Dorsolateral prefrontal cortex (tissue), 122 donors: ENCODE measurements at places on chromosomes 4 and X.

- DNase-seq = no peak
These were observed 72.8 kb upstream of the NPFFR2 start for GRCh38 chr4:71958978-71959377.

DNA sequence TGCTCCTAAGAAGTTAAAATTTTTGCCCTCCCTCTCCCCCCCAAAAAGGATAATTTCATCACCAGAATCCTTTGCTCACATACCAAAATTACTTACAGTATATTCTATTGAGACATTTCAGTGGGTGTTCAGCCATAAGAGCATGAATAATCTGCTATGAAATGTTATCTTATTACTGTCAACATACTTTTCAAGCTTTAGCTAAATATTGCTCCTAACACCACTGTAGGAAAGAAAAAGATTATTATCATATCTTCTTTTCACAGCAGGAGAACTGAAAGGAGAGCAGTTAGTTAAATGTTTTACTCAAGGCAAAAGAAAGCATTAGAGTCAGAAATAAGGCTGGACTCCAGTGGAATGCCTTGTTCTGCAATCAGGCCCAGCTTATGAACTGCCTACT, 231.0 kb upstream of the GYPA start:
- DNase-seq = no peak

- no peak for DNase-seq
These were observed 7.0 kb downstream of the TRAPPC11 start for GRCh38 chr4:183666088-183666487.

DNA sequence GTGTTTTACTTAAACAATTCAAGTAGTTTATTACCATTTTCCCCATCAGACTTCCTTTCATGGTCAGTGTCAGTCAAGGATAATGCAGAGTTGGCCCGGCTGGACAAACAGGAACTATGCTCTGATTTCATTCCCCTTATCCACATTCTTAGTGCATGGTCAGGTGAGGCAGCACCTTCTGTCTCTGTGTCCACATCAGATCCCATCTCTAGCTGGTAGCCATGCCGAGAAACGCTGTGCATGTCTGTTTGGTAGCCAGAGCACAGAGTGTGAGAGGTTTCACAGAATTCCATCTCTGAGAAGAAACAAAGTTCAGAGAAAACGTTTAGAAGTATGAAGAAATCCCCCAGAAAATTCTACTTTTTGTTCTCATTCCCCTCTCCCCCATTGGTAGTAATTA, 423.7 kb upstream of the TEX13C start:
- DNase-seq = no peak

GRCh38 chr4:103012551-103012950, 7.0 kb downstream of the SLC9B1 start:
- DNase-seq = no peak

- DNase-seq = no peak
These were observed 115.2 kb upstream of the LNX1 start for GRCh38 chr4:53706422-53707032.

DNA sequence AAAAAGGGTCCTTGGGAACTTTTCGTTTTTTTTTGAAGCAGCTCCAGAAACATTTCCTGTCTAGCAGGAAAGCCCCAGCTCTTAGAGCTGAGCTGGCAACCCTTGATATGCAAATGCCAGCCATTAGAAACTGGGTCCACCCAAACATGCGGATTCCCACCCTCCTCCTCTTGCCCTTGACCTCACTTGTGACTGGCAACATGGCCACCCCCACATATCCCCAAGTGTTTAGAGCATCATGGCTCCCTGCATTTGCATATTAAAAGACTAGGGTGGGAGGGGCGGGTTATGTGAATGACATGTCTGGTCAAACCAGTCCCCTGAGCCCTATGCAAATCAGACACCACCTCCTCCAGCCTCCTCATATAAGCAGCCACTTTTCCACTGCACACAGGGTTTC, 671.1 kb downstream of the FAT4 start:
- no peak for DNase-seq

GRCh38 chr4:10584042-10584441, 100.5 kb downstream of the CLNK start:
- DNase-seq = no peak

GRCh38 chrX:41684138-41684537, 4.6 kb upstream of the GPR34 start:
- DNase-seq = no peak

DNA sequence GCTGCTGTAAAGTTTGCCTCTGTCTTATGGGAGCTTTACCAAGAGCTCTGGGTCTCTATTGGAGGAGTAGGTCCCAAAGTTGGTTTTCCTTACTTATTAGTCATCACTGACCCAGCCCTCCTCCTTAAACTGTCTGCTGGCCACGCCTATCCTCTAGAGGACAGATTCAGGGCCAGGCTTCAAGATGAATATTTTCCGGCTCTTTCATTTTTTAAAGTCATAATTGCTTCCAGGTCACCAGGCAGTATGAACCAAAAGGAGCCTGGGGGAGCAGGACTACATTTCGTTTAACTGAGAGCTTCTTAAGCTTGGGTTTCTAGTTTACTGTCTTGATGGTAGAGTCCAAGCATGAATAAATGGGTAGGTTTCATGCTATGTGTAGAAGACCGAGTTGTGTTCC, 13.7 kb downstream of the BCORL1 start:
- DNase-seq = no peak

DNA sequence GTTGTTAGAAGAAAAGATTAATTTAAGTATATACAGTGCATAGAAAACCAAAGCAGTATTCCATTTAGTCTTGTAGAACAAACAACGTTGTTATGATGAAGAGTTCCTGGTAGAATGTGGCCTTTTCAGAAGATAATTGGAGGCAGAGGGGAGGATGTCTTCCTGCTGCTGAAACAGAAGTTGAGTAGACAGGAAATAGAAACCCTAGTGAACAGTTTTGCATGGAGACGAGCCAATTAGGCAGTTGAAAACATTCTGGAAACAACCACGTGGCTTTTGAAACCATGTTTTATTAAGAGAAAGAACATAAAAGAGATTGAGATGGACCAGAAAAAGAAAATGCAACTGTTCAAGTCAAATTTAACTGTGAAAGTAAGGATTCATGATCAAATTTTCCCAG, 325.2 kb downstream of the CAMK2D start:
- DNase-seq = no peak
